ENCODE measurements at places on chromosomes 12 and 14.

- DNase-seq = no peak
Observed at GRCh38 chr12:3607821-3608220, 116.8 kb downstream of the PRMT8 start.

GRCh38 chr14:33839193-33840076 lies 111.4 kb downstream of the EGLN3 start:
- no peak for DNase-seq

DNA sequence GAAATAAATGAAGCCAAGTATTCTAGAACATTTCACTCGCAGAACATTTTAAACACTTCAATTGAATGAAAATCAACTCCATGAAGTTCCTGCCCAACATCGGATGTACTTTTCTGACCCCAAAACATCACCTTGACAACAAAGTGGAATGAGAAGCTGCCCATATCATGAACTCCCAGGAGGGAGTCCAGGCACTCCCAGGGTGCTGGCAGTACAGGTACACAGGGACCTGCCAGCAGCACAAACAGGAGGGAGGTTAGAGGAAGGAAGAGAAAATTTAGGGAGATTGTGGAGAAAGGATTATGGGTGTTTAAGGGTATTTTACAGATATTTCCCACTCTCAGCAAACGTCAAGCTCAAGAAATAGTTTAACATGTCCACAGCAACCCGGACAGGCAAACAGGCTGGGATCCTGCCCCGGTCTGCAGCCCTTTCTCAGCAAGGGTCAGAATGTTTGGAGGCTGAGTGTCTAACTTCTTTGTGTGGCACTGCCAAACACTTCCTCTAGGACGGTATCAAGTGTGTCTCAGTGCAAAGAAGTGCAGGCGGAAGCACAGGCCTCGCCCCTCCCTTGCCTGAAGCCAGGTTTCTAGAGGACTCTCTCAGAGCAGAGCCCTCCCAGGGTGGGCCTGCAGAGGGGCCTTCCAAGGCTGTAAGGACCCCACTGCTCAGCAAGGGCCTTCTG lies 72.2 kb downstream of the SETD3 start:
- no peak for DNase-seq

GRCh38 chr12:62758216-62758615 lies 176.7 kb downstream of the PPM1H start:
- DNase-seq = no peak

GRCh38 chr14:28608443-28608842 lies 158.1 kb upstream of the FOXG1 start:
- DNase-seq = no peak

DNA sequence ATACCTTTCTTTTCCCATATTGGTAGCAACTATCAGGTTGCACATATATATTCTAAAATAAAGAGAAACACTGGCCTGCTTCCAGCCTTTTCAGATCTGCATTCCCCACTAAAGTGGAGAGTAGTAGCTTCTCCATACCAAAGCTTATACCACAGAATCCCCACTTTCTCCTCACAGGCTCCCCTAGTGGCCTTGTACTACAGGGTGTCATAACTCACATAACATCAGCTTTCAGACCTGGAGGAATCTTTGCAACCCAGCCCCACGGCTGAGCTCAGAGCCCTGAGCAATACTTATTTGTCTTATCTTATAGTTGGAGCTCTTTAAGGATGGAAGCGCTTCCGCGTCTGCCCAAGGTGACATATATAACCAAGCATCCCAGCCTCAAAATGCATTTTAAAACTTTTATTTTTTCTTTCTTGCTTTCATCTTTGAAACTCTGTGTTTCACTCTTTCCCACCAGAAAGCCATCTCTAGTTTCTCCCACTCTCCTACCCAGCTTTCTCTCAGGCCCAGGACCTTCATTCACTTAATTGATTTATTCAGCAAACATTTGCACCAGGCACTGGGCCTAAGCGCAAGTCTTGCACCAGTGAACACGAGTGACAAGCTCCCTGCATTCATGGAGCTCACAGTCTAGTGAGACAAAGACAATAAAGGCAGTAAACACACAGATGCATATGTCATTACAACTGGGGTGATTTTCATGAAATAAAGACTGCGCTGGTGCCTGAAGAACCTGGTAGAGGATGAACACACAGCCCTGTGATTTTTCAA lies 254.7 kb downstream of the IPO8 start:
- DNase-seq = no peak

DNA sequence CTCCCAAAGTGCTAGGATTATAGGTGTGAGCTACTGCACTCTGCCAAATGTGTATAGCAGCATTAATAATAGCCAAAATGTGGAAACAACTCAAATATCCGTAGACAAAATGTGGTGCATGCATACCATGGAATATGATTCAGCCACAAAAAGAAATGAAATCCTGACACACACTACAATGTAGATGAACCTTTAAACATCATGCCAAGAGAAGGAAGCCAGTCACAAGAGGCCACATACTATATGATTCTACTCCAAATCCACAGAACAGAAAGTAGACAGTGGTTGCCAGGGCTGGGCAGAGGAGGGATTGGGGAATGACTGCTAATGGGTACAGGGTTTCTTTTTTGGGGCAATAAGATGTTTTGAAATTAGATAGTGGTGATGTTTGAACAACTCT lies 7.7 kb upstream of the TMED2 start:
- DNase-seq = no peak

DNA sequence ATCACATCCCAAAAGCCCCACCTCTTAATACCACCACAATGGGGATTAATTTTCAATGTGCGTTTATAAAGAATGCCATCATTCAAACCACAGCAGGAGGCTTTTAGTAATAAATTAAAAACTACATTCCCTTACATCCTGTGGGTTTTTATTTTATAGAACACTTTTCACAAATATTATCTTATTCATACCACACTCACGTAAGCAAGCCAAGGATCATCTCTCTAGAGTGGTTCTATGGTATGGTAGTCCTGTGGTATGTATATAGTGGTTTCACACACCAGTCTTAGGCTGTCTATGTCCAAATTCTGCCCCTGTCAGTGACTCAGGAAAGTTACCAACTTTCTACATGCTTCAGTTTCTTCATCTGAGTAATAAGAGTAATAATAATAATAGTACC lies 100.2 kb downstream of the GALC start:
- no peak for DNase-seq
